ENCODE measurements at places on chromosomes 7 and 10. TPM values are rescaled to one million over a fixed set of nuclear protein-coding genes. Genes with fewer than 3 reads are reported as not detected.

Gene SRRM3
- not detected for total RNA-seq

Gene NKX2-3
- not detected for total RNA-seq

Gene SCART1
- total RNA-seq: 4.2 TPM

Gene FXYD4
- not detected for total RNA-seq

Gene IQUB
- total RNA-seq: not detected

Gene PPRC1
- total RNA-seq: 45.1 TPM

Gene NUTM2E
- total RNA-seq: 0.77 TPM

Gene SLC39A12
- not detected for total RNA-seq

Gene ATRNL1
- not detected for total RNA-seq

Gene SLC37A3
- total RNA-seq: 32.7 TPM

Gene SH2B2
- total RNA-seq: 2.7 TPM

Gene SEPHS1
- 32.7 TPM for total RNA-seq

Gene CCL26
- total RNA-seq: not detected

Gene GLRX3
- total RNA-seq: 47.6 TPM

Gene NUTM2A
- total RNA-seq: 0.88 TPM

Gene SLC16A12
- total RNA-seq: not detected

Gene TMEM176B
- total RNA-seq: not detected

Gene SNX8
- total RNA-seq: 7.6 TPM

Gene CLEC2L
- not detected for total RNA-seq

Gene TAS2R41
- not detected for total RNA-seq

Gene SMC3
- total RNA-seq: 53.9 TPM

Gene AIFM2
- total RNA-seq: 4.7 TPM

Gene CCL24
- total RNA-seq: not detected

Gene PLCE1
- total RNA-seq: not detected

Gene HOXA11
- not detected for total RNA-seq

Gene TMEM209
- 37.6 TPM for total RNA-seq

Gene TMEM273
- total RNA-seq: 0.83 TPM

Gene GLI3
- not detected for total RNA-seq

Gene FKBP9
- total RNA-seq: not detected

Gene ANKRD30A
- not detected for total RNA-seq

Gene PNLIPRP3
- not detected for total RNA-seq

Gene ELN
- total RNA-seq: not detected

Gene SPDYE18
- total RNA-seq: 3.0 TPM

Gene AQP1
- 0.33 TPM for total RNA-seq

Gene EBLN1
- total RNA-seq: not detected

Gene LIPM
- not detected for total RNA-seq

Gene DYNC1I1
- total RNA-seq: not detected

Gene CDC14C
- total RNA-seq: not detected

Gene PLXNA4
- total RNA-seq: 0.30 TPM

Gene BICC1
- total RNA-seq: not detected

Gene ANKRD1
- not detected for total RNA-seq

Gene HTR5A
- total RNA-seq: not detected

Gene TIAL1
- total RNA-seq: 215 TPM

Gene ELMO1
- 94.4 TPM for total RNA-seq

Gene MYL10
- total RNA-seq: not detected

Gene PRKG1
- not detected for total RNA-seq

Gene ARF5
- 77.0 TPM for total RNA-seq

Gene EN2
- total RNA-seq: not detected

Gene ANKRD26
- total RNA-seq: 15.8 TPM

Gene FAM107B
- total RNA-seq: 250 TPM

Gene BMPER
- not detected for total RNA-seq

Gene PIK3CG
- 32.9 TPM for total RNA-seq

Gene NPS
- not detected for total RNA-seq

Gene UCN3
- total RNA-seq: not detected

Gene SYT15
- 1.6 TPM for total RNA-seq

Gene GLCCI1
- 33.2 TPM for total RNA-seq

Gene DOCK1
- total RNA-seq: not detected

Gene TDRD1
- total RNA-seq: 0.18 TPM

Gene SLC29A4
- 0.16 TPM for total RNA-seq

Measured in naive thymus-derived CD8-positive, alpha-beta T cell (primary cell).